ENCODE measurements at places on chromosomes 5 and 9.

DNA sequence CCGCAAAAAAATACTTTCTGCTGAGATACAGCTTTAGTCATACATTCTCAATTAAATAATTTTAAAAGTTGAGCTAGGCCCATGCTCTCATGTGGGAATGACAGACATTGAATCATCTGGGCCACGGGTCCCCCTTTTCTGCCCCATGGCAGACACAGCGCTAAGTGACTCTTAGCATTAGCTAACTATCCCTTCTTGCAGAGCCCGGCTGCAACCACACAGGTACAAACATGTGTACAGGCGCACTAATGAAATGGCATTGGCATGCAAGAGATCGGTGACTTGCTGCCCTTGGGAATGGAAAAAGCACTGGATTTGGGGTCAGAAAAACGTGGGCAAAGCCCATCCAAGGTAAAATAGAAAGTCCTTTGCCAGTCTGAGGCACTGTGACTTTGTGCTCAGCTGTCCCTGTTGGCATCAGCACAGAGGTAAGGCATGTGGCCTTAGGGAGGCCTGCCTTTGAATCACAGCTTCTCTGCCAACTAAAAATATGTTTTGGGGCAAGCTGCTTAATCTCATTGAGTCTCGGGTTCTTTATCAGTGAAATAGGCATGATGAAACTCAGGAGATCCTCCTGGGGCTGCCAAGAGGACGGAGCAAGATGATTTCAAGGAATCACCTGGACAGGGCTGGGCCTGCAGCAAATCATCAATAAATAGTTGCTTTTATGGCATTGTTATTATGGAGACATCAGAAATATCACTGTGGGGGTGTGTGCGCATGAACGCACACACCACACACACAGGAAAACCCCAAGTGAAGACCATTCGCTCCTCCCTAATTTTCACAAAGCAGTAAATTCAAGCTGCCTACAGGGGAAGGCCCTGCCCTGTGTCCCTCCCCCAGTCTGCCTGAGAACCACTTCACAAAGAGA, 54.2 kb downstream of the WHRN start:
- no peaks in the 10 kb centered on the region for H3K27me3 ChIP-seq
- H3K4me3 ChIP-seq, result no peak overlapping the region
- no peaks in the 10 kb centered on the region for H3K36me3 ChIP-seq
- no peak overlapping the region for H3K27ac ChIP-seq

GRCh38 chr5:83516377-83516776, 44.8 kb downstream of the VCAN start:
- H3K27ac ChIP-seq, result no peak overlapping the region
- H3K36me3 ChIP-seq, result peaks cover 78% of the 10 kb centered on the region
- DNase-seq, result no peak
- H3K27me3 ChIP-seq, result no peaks in the 10 kb centered on the region
- no peaks in the 10 kb centered on the region for H3K4me1 ChIP-seq
- H3K4me3 ChIP-seq, result no peak overlapping the region

GRCh38 chr9:114385397-114386181, 2.2 kb downstream of the AKNA start:
- no peaks in the 10 kb centered on the region for H3K27me3 ChIP-seq
- peaks cover 4% of the 10 kb centered on the region for H3K4me1 ChIP-seq
- peak; percentile 63 for DNase-seq
- H3K36me3 ChIP-seq, result 0 out of 2 replicates have a peak, but pooled peaks cover 8% of the 10 kb centered on the region
- no peak overlapping the region for H3K4me3 ChIP-seq
- no peak overlapping the region for H3K27ac ChIP-seq

DNA sequence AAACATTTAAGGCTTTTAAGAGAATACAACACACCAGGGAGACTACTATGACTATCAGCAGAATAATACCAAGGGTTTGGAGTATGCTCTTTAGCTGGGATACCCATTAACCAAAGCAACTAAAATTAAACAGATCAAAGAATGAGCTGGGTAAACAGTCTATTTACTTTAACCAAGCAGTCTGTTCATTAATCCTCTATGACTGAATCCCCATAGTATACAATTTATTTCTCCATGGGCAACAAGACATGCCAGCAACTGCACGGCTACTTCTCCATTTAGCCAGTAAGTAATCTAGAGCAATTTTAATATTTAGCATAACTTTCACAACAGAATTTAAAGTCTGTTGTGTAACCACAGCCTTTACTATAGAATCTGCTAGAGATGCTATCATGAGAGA, 77.6 kb downstream of the CDO1 start:
- no peak overlapping the region for H3K27ac ChIP-seq
- no peak overlapping the region for H3K4me3 ChIP-seq
